ENCODE measurements at places on chromosomes 7 and 10. TPM values are rescaled to one million over a fixed set of nuclear protein-coding genes. Genes with fewer than 3 reads are reported as not detected.

The CACNA2D1 gene
- total RNA-seq = 118 TPM

The TBRG4 gene
- total RNA-seq = 49.1 TPM

The TRIM50 gene
- total RNA-seq = not detected

The NKX2-3 gene
- not detected for total RNA-seq

The SYT15 gene
- 2.1 TPM for total RNA-seq

Data from diencephalon (tissue), 1 donor.